Peyer's patch (tissue), 4 donors: ENCODE measurements at places on chromosomes 1 and 21.
A peak's percentile ranks its signal among the peaks of the same experiment; 100 is the strongest.

GRCh38 chr1:212981025-212981495 is 30.7 kb downstream of the VASH2 start:
- no peak for DNase-seq

- no peak for DNase-seq
These were observed 11.9 kb downstream of the AHCYL1 start for GRCh38 chr1:109996476-109996875.

DNA sequence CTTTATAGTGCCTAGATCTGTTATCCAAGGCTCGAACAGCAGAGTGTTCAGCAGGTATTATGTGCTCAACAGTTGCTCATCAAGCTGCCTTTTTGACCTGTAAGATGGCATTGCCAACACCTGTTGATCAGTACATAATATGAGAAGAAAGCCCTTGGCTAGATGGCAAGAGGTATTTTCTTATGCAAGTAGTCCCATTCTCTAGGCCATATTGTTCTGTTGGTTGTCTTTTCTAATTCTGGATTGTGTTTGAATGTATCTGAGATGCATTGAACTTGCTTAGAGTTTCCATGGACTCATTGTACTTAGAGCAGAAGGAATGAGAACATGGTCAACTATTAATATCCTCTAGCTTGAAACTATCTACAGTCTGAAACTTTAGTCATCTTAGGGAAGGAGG is 57.4 kb downstream of the LRRC8D start:
- DNase-seq, result no peak

- no peak for DNase-seq
These were observed 37.9 kb downstream of the PIGM start for GRCh38 chr1:159993911-159994310.

DNA sequence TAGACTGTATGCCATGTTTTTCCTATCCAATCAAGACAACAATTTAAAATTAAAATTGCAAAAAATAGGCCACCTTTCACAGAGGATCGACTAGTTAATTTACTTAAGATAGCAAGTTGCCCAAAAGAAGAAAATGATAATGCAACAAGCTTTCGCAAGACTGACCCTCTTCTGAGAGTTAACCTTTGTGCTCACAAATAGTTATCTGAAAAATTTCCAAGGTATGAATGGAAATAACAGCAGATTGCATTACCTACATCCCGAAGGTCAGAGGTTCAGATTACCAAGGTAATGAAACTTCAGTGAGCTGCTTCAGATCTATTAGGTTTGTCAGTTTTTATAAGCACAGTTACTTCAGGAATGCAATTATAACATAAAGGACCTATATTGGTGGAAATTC is 298.0 kb downstream of the KCTD3 start:
- DNase-seq, result no peak

- no peak for DNase-seq
These were observed 31.2 kb upstream of the SYNC start for GRCh38 chr1:32733582-32734321.

- no peak for DNase-seq
These were observed 114.4 kb downstream of the CLEC20A start for GRCh38 chr1:178382372-178382771.

GRCh38 chr21:39137248-39138178 is 45.7 kb downstream of the PSMG1 start:
- DNase-seq, result no peak

- no peak for DNase-seq
These were observed 39.6 kb upstream of the PBX1 start for GRCh38 chr1:164519426-164519825.

DNA sequence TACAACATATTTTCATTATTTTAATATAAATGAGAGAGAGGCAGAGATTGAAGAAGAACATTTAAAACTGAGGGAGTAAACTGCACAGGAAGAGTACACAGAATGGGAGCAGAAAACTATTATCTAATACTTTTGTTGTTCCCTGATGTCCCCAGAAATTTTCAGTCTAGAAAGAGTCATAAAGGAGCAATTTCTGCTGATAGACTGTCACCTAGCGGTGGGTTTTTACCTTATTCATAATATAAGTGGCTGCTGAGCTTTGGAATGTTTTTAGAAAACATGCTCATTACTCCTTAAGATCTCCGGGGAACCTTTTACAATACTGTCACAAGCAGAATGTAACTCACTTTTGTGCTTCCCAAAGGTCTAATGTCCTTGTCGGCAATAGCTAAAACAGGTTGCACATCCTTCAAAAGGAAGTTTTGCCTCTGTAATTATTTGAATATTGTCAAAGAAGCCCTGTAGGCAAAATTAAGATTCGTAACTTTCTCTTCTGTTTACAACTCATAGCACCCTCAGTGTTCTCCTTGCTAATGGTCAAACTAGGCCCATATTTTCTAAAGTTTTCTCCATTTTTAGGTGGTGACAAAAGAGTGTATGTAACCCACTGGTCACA is 4.9 kb upstream of the NPL start:
- no peak for DNase-seq

- peak; percentile 20 for DNase-seq
These were observed 972 bp downstream of the PGBD2 start for GRCh38 chr1:248906753-248907661.

GRCh38 chr1:165403835-165404482 is 41.0 kb downstream of the RXRG start:
- no peak for DNase-seq

DNA sequence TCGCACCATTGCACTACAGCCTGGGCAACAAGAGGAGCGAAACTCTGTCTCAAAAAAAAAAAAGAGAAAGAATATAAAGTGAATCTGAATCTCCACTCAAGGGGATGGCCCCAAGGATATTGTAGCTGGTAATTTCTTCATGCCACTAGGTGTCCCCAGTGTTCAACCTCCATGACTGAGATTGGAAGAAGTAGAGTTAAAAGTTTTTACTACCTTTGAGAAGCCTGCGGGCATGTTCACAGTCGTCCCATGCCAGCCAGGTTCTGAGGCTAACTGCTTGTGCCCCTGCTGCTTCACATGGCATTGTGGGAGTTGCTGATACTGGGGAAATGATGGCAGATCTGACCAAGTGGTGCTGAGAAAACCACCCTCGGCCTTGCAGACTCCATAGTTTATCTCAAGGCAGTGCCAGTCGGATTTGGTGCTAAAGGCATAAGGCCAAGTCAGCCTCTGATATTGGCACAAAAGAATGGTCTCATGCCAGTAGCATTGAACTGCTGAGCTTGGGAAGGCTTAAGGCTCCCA is 10.8 kb upstream of the SHISA4 start:
- DNase-seq, result no peak

DNA sequence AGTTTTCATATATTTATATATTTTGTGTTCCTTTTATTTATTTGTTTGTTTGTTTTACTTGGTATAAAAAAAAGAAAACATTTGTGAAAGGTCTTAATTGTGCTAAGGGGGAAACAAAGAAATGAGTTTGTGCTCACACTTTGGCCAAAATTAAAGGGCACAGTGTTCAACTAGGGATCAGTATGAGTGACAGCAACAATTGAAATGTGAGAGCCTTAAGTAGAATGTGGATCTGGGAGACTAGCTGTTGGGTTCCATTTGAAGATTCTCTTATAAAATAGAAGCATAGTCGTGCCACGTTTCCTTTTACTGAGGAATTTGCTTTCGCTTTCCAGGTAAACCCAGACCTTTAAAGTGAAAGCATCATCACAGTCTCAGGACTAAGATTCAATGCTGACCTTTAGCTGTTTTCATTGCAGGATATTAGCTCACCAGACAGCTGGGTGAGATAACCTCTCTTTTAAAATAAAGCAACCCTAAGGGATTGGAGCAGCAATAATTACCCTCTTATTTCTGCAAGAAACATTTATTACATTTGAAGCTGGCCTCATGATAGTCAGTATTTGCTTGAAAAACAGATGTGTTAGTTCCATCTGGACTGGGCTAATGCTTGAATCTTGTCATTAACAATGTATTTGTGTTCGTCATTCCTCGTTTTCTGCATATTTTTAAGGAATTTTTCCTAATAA is 37.1 kb upstream of the CD55 start:
- no peak for DNase-seq

- no peak for DNase-seq
These were observed 1.1 kb upstream of the COL11A1 start for GRCh38 chr1:103109311-103109920.

GRCh38 chr1:170959385-170959784 is 24.1 kb downstream of the MROH9 start:
- no peak for DNase-seq

- no peak for DNase-seq
These were observed 136.8 kb upstream of the SGIP1 start for GRCh38 chr1:66397192-66397591.

GRCh38 chr1:154400381-154400801 is 4.8 kb upstream of the IL6R start:
- DNase-seq, result no peak

DNA sequence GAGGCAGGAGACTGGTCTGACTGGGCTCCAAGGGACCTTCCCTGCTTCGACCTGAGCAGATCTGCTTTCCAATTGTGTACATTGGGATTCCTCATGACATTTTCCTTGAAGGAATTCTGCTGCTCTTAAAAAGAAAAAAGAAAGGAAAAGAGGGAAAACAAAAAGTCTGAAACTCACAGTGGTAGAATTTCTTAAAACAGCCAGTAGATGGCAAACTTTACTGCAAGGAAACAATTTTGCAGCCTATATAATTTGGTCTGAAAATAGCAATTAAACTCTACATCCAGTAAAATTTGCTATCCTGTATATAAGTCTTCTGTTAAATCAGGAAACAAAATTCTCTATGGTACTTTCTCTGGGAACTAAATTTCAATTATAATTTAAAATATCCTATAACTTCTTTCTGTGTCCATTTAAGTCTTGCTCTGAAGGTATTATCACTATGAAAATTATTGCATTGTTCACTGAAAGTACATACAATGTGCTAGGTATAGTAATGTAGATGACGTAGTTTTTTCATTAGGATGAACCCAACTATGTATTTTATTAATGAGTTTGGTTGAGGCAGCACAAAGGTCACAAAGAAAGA is 59.8 kb downstream of the CRB1 start:
- no peak for DNase-seq

GRCh38 chr1:160309185-160309557 is 24.2 kb upstream of the PEX19 start:
- DNase-seq, result no peak

GRCh38 chr1:41468122-41468762 is 16.2 kb downstream of the EDN2 start:
- DNase-seq, result peak; percentile 86

DNA sequence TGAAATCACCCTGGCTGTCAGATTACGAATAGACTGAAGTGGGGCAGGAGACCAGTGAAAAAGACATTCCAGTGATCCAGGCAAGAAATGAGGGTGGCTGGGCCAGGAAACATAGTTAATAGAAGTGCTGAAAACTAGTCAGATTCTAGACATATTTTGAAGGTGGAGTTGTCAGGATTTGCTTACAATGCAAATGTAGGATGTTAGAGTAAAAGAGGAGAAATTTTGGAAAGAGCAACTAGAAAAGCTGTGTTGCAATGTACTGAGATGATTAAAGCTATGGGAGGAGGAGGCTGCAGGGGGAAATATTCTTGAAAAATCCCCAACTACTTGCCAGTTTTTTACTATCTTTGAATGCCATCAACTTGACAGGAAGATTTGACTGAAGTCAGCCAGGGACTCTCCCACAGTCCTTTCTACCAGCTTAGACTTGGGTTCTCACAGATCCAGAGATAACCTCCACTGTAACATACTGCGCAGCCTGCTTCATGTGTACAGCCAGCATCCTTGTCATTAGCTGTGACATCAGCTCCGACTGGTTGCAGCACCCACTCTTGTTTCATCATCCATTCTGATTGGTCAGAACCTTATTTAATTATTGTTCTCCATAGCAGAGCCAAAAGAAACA is 109.7 kb downstream of the TSEN15 start:
- no peak for DNase-seq
